ENCODE measurements at places on chromosomes 2 and 18.
A peak's percentile ranks its signal among the peaks of the same experiment; 100 is the strongest.

DNA sequence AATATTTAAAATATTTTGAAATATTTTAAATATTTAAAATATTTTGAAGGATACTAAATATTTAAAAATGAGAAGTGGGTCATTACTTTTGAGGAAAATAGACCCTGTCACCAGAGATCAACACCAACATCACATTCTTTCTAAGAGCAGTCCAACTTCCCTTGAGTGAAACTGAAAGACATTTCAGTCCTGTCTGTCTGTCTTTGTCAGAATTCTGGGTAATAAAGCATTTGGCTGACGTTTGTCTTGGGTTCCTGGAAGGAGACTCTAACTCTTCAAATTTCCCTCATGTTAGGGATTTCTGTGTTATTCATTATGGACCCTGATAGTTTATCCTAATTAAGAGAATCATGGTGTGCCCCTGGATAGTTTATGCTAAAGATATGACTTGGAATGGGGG is 32.8 kb downstream of the TTC21B start:
- no peak for DNase-seq

DNA sequence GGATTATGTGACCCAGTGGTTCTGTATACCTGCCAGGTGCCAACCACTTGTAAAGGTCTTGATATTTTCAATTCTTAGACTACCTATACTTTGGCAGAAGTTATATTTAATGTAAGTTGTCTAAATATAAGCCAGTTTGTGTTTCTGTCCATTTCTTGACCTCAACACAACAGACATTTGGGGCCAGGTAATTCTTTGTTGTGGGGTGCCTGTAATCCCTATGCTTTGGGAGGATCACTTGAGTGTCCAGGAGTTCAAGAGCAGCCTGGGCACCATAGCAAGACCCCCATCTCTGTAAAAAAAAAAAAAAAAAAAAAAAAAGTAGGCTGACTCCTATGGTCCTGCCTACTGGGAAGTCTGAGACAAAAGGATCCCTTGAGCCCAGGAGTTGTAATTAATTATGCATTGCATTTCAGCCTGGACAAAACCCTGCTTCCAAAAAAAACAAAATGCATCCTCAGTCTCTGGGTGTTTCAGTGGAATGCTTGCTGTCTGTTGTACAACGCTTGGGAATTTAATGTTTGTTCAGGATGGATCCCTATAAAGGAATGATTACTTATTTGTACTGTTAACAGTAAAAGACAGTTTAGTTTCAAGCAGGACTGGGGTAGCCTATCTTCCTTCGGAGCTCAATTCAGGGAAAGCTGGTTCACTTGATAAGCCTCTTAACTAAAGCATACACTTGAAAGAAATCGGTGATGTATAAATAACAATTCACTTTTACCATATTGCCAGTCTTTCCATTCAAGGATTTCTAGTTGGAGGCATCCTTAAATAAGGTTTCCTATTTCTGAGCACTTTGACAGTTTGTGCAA is 3.4 kb downstream of the RPS27A start:
- DNase-seq, result no peak

- DNase-seq, result no peak
Observed at GRCh38 chr2:13014783-13015182, 298.0 kb downstream of the TRIB2 start.

- DNase-seq, result peak; percentile 19
Observed at GRCh38 chr2:169452080-169452479, 27.2 kb upstream of the BBS5 start.

DNA sequence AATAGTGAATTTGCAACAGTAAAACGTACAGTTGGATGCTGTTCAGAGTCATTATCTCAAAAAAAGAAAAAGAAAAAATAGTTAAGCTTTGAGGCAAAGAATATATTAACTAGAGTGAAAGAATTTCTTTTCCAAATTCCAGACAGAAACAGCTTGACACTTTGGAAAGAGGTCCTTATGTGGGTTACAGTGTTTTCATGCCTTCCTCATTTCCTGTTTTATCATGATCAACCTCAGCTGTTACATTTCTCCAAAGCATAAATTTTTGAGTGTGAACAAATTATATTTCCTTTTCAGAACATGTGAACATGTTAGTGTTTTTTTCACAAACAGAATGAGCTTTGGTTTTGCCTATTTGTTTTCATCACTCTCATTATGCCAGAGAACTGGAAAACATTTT is 13.6 kb downstream of the FRZB start:
- no peak for DNase-seq

GRCh38 chr18:80147037-80147417 is 38.0 kb downstream of the ADNP2 start:
- no peak for DNase-seq

DNA sequence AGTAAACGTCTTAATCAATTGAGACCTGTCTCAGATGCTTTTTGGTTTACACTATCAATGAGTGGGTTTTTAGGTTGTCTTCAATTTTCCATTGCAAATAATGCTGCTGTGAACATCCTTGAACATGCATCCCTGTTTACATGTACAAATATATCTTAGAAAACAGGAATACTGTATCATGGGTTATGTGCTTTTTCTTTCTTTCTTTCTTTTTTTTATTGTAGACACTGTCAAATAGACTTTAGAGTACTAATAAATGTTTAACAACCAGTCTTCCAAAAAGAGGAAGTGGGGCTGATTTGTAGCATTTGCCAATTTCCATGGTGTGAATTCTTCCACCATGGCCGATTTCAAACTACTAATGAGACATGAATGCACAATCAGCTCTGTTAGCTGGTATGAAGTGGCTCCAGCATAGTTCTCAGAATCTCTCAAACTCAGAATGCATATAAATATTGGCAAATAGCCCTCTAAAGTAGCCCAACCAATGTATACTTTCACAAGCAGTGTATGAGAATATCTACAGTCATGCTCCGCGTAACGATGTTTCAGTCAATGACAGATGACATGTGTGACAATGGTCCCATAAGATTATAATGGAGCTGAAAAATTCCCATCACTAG is 50.3 kb upstream of the B3GNT2 start:
- no peak for DNase-seq

DNA sequence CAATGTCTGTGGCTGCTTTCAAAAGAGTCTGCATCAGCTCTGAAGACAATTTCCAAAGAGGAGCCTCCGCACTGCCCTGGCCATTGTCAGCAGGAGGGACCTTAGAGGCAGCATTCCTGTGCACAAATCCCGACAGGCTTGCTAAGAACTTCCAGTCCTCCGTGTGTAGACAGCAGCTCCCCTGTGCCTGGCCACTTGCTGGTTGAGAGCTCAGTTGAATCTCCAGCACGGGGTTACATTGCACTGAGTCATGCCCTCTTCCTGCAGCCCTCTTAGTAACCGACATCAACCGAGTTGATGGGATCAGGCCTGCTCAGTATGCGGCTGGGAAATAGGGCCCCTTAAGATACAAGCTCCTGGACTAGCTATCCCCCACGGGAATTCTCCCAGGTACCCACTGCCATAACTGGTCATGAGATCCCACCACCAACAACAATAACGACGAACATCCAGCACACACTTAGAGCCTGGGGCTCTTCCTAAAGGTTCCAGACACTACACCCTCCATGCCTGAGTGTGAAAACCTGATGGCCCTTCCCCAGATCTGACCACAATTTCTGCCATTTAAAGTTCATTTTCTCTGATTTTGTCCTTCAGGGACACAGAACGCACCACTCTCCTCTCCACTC is 12.0 kb downstream of the ATP6V1B1 start:
- no peak for DNase-seq

- no peak for DNase-seq
Observed at GRCh38 chr18:76592981-76593381, 97.9 kb upstream of the ZNF516 start.

DNA sequence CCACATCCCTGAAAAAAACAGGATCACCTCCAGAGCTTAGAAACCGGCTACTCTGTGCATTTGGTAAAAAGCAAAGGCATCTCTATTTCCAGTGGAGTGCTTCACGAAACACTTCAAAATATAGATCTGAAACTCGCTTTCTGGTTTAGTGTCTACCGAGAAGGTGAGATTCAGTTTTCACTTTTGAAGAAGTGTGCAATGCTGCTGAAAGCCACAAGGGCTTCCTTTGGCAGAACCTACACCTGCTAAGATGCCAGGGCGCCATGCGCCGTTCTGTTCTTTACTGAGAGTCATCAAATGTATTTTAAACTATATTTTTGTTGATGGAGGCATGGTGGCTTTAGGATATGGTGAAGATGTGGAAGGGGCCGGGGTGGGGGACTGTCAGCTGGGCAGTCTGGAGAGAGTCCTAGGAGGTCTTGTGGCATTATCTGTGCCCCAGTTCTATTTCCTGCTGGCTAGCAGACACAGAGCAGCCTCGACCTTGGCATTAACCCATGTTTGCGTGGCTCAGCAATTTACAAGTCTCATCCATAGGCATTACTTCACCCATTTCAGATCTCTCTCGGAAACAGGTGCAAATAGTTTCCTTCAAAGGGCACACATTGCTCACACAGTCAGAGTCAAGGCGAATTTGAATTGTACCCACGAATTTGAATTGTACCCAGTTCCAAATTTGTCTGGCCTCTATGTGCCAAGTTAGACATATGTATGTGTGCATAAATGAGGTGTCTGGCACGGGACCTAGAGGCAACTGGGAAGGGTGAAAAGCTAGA is 46.7 kb upstream of the KCNF1 start:
- no peak for DNase-seq

- no peak for DNase-seq
Observed at GRCh38 chr2:16204251-16204650, 263.9 kb downstream of the MYCN start.

GRCh38 chr2:154455166-154455565 is 243.3 kb upstream of the KCNJ3 start:
- no peak for DNase-seq

DNA sequence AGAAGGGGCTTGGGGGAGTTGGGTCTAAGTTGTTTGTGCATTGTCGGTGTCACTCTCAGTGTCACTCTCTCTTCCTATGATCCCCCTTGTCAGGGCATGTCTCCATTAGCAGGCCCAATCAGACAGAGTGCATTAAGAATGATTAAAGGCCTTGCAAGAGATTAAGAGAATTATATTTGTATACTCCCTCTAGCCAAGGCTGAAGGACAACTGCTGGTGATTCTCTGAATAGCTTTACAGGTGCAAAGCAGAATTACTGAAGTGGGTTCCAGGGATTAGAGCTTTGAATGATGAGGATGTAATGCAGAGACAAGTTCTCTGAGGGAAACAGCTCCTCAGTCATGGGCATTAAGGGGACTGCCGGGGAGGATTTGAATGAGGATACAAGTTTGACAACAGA is 104.8 kb upstream of the LGALSL start:
- DNase-seq, result no peak

- DNase-seq, result peak; percentile 13
Observed at GRCh38 chr2:55231546-55232083, 478 bp downstream of the CLHC1 start.

- no peak for DNase-seq
Observed at GRCh38 chr2:96540136-96540535, 3.6 kb downstream of the ARID5A start.

DNA sequence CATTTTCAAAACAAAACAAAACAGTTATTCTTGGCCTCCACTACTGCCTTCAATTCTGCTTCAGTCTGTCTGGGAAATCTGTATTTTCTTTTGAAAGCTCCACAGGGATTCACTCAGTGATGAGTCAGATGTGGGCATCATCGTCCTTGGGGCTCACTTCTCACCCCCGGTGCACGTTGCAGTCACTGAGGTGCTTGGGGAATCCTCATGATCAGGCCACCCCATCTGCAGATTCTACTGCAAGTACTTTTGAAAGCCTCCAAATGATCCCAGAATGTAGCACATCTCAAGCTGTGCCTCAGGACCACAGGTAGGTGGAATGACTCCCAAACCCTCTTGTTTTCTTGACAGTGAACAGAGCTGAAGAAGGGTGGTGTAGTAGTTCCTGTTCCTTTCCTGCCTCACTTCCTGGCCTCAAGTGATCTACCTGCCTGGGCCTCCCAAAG is 34.3 kb downstream of the LPIN2 start:
- DNase-seq, result no peak

DNA sequence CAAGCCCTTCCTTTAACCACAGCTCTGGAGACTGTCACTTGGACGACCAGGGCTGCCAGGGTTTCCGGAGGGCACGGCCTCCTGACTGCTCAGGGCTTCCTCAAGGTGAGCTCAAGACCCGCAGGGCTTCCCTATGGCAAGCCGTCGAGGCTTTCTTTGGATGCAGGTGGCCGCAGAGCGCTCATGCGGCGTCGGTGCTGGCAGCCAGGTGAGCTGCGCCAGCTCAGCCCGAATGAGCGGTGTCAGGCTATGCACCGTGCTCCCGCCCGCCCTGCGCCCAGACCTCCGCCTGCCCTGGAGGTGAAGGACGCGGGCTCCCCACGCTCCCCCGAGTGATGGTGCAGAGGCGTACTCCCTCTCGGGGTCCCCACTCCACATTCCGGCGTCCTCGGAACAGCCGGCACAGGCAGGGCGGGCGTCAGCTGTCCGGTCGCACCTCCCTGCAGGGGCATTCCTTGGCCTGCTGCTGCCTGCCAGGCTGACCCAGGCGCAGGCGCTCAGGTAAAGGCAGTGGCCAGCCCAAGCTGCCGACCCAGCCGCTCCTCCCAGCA is 20.8 kb upstream of the TUBB6 start:
- DNase-seq, result no peak

DNA sequence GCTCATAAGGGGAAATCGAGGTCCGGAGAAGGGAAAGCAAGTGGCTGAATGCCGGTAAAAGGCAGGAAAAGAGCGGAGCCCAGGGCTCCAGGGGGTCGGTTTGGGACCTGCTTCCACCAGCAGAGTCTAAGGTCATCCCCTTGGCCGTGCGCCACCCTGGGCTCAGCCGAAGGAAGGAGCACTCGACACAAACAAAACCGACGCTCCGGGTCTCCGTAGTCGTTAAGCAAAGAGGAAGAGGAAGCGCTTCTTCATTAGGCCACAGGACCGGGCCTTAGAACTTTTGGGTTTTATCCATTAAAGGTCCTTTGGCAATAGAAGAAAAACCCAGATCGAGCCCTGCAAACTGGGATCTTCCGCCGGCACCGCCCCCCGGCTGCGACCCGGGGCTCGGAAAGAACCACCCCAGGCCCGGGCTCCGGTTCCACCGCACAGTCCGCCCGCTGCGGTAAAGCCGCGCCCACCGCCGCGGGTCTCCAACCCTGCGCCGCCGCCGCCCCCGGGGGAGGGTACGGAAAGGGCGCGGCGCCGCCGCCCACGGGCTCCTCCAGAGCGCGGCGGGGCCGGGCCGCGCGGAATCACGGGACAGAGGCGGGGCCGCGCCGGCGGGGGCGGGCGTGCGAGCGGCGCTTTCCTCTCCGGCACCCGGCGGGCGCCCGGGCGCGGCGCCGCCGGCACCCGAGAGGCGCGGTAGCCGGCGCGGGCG is at the start of gene TTL:
Gene TTL, plus strand, starts transcription at position 629 of the 706 bp plus-strand sequence. CDS start 189 bp downstream, outside the sequence.
- DNase-seq, result peak; percentile 80

DNA sequence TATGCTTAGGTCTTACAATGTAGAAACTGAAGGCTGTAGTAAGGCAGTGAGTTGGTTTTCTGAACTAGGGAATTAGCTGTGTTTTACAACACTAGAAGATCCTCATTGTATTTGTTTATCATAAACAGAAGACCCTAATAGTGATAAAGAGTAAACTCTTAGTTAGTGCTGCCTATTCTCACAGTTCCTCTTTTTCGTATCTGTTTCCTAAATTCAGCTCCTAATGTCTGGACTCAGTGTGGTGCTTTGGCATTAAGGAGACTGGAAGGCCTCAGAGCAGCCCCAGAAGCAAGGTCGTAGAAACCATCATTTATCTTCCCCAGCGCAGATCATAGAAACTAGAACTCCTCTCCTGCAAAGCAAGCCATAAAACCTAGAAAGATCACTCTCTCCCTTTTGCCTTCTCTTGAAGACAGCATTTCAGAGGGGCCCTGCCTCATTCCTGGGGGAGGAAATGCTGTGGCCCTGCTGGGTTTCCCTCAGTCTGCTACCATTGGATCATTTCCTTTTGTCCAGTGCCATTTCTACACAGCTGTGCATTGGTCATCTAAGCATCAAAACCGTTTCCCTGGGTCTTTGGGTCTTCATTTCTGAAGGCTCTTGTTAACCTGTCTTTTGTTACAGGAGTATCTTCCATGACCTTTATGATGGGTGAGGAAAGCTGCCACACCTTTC is 4.7 kb downstream of the ACP1 start:
- DNase-seq, result no peak
